AG08395 (cell line): ENCODE measurements at places on chromosomes 4 and X.

- peak; percentile 73 for DNase-seq
Observed at GRCh38 chrX:130916636-130917422, 13.8 kb upstream of the ENOX2 start.

DNA sequence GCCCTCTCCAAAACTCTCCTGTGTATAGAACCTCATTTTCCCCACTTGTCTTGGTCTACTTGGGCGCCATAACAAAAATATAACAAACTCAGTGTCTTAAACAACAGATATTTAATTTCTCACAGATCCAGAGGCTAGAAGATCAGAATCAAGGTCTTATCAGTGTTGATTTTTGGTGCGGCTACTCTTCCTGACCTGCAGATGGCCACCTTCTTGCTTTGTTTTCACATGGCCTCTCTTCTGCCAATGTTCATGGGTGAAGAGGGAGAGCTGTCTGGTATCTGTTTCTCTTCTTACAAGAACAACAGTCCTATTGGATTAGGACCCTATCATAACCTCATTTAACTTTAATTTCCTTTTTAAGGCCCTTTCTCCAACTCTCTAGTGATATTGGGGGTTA lies 177.3 kb downstream of the PABPC4L start:
- no peak for DNase-seq

GRCh38 chr4:54741202-54741601 lies 83.4 kb downstream of the KIT start:
- no peak for DNase-seq

DNA sequence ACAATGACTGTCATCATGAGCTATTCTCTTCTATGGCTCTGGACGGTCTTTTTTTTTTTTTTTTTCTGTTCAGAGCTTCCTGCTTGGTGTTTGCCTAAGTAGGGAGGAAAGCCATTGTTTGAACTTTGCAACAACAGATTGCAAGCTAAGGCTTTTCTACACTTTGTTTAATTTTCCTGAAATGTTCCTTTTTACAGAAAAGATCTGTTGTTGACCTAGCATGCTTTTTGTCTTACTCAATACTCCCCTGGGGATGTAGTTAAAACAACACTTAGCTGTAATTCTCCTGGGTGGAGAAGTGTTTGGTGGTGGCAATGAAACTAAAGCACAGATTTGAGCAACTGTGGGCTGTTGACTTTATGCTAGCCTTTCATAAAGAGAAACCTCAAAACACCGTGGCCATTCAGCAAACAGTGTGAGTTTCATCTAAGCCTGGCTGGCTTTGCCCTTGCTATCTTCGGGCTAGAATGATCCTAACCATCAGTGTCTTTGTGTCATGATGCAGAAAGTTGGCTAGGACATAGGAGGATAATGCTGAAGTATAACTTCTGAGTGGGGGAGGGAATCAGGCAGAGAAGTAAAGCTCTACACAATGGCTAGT lies 110.5 kb downstream of the ANXA3 start:
- DNase-seq, result peak; percentile 53

DNA sequence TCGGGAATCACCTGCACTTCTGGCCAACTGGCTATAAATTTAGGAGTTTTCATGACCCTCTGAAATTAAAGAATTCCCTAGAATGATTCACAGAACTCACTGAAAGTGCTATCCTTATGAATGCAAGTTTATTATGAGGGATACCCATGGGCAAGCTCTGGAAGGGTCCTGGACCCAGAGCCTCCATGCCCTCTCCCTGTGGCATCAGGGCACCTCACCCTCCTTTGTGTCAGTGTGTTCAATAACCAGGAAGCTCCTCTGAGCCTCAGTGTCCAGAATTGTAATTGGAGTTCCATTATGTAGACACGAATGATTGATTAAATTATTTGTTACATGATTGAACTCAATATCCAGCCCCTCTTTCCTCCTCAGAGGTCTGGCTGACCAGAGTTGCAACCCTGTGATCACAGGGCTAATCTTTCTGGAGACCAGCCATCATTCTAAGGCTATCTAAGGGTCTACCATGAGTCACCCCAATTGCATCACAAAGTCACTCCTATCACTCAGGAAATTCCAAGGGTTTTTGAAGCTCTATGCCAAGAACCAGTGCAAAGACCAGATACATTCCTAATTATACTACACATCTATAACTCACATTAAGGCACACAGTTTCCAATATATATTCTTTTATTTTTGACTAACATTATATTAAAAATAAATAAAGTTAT lies 8.9 kb downstream of the ANXA3 start:
- DNase-seq, result peak; percentile 56

- no peak for DNase-seq
Observed at GRCh38 chr4:123649250-123649644, 252.7 kb downstream of the SPRY1 start.

GRCh38 chr4:87057835-87058355 lies 123.1 kb downstream of the AFF1 start:
- no peak for DNase-seq

GRCh38 chr4:7647600-7648543 lies 213.1 kb upstream of the PSAPL1 start:
- DNase-seq, result peak; percentile 63

DNA sequence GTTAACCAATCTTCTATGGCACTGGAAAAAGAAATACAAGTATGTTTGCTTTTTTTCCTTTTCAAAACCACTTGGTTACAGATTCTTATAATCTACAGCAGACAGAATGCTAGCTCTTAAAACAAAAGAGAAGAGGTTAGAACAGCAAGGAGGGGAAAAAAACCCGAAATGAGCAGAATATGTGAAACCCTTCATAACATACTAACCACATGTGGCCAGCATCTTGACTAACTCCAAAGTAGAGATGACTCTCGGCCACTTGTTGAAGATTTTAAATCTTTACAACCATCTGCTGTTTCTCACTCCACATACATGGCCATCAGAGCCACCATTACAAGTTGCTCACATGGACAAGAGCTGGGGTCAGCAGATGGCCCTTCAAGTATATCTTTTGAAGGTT lies 100.3 kb downstream of the PAPSS1 start:
- peak; percentile 31 for DNase-seq

- DNase-seq, result peak; percentile 74
Observed at GRCh38 chr4:54840992-54841768, 183.4 kb downstream of the KIT start.

DNA sequence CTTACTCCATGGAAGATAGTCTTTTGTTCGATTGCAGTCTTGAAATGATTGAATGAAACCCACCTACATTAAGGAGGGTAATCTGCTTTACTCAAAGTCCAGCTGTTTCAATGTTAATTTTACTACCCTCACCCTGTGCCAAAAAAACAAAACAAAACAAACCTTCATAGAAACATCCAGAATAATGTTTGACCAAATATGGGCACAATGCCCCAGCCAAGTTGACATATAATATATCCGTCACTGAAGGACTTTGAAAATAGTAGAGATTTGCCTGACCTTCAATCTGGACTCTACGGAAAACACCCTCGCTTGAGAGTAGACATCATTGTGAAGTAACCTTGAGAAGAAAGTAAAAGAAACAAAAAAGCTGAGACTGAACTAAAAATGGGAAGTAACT lies 550.5 kb upstream of the SMIM31 start:
- no peak for DNase-seq

DNA sequence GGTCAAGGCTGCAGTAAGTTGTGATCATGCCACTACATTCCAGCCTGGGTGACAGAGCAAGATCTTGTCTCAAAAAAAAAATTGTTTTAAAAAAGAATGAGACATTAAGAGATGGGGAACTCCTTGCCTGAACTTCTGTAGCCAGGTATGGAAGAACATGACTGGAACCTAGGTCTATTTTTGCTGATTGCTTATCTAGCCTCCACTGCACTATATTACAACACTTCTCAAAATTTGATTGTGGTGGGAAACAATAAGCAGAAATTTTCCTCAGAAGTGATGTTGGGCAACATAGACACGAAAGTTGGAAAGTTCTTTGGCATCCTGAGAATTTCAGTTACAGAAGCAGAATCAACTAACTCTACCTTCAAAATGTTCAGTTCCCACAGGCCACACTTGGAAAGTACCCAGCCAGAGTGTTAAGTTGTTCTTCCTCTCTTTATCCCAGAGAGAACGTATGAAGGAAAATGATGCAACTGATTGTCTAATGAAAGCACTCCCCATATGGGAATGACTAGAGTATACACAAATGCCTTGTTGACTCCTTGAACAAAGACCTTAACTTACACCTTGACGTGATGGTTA lies 50.0 kb downstream of the LUZP4 start:
- DNase-seq, result no peak

- no peak for DNase-seq
Observed at GRCh38 chr4:139776235-139776634, 110.6 kb downstream of the MGST2 start.

- peak; percentile 52 for DNase-seq
Observed at GRCh38 chrX:45743081-45743533, 542.4 kb upstream of the DIPK2B start.

DNA sequence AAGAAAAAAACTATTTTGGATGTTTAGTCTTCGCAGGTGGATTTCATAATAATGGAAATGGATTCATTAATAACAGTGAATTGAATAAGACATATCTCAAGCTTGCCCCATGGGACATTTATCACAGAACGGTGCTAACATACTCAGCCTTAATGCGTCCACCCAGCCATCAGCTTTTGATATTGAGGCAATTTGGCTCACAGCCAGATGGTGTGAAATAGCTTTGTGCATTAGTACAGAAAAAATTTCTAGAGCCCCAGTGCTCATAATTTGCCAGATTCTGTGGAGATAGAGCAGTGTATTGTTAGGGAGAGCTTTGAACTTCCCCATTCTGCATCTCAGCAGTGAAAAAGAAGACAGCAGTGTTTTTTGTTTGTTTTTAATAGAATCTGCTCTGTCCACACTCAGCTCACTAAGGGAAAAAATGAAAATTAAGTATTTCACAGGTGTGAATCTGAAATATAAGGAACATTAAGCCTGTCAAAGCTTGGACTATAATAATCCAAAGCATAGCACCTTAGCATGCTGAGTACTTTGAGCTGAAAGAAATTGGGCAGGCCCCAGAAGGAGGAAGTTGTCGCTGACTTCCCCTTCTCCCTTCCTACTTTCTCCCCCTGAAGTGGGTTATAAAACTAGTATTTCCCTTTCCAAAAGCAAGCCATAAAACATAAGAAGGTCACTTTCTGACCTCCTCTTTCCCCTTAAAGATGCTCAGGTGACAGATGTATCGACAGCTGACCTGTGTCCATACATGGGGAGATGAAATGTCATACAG lies 295.8 kb downstream of the MAGEB5 start:
- DNase-seq, result no peak

DNA sequence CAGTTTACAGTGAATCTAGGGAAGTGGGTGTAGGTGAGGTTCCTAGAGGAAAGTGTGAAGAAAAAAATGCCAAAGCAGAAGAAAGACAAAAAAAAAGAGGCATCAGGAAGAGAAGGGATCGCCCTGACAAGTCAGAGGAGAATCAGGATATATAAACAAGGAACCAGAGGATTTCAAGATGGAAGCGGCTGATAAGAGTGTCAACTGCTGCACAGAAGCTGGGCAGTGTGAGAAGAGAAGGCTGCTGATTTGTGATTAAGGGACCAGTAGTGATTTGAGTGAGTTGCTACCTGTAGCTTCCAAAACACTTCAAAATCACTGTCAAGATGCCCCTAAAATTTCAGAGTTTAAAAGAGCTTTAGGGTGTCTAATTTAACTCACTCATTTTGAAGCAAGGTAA lies 258.2 kb downstream of the PPP3CA start:
- DNase-seq, result no peak

GRCh38 chrX:81120936-81121371 lies 80.8 kb downstream of the HMGN5 start:
- peak; percentile 37 for DNase-seq

- DNase-seq, result no peak
Observed at GRCh38 chr4:11367371-11367770, 61.3 kb downstream of the HS3ST1 start.

GRCh38 chr4:62087706-62088105 lies 887.6 kb downstream of the ADGRL3 start:
- no peak for DNase-seq

- peak; percentile 29 for DNase-seq
Observed at GRCh38 chrX:108122748-108123147, 31.2 kb downstream of the ATG4A start.

DNA sequence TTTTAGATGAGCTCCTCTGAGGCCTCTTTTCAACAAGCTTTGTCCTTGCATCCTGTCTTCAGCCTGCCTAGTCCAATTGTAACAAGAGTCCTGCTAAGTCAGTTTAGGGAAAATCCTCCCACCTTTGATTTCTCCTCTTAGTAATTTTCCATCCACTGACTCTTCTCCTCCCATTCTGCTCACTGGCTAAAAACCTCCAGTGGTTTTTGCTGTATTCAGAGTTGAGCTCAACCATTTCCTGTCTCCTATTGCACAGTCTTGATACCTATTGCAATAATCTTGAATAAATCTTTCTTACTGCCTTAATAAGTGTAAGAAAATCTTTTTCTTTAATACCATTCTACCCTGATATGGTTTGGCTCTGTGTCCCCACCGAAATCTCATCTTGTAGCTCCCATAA lies 117.8 kb upstream of the ENPP6 start:
- DNase-seq, result no peak

- DNase-seq, result peak; percentile 16
Observed at GRCh38 chrX:140712413-140713173, 3.0 kb downstream of the LINC00632 start.

DNA sequence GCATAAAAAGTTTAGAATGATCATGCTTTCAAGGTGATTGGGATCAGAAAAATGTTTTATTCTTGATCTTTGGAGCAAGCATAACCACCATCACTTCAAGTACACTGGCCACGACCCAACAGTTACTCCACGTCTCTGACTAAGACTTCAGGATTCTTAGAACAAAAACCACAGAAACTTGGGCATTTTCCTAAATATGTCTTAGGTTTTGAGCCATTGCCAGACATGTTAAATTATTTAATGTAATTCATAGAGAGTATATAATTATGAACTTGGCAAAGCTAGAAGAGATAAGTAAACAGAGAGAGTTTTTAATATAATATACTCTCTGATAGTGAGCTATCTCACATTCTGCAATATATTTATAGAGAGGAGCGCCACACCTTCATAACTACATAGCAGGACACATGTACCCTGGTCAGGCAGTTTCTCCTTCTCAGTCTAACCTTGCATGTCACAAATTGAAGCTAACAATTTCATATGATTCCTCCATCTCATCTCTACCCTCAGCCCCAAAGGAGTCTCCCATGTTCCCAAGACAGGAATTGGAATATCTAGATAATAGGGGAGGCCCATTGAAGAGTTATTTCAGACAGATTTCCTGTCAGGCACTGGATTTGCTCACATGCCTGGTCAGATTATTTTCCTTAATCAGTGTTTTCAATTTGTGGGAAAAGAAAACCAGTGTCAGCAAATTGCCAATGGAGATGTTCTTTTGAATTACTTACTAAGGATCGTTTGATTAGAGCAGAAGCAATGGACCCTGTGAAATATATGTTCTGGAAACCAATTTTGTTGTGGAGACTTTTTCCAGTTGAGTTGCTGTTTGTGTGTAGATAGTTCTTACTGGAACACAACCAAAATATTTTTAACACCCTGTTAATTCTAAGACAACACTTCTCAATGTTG lies 61.7 kb upstream of the GUCY1A1 start:
- DNase-seq, result peak; percentile 84

DNA sequence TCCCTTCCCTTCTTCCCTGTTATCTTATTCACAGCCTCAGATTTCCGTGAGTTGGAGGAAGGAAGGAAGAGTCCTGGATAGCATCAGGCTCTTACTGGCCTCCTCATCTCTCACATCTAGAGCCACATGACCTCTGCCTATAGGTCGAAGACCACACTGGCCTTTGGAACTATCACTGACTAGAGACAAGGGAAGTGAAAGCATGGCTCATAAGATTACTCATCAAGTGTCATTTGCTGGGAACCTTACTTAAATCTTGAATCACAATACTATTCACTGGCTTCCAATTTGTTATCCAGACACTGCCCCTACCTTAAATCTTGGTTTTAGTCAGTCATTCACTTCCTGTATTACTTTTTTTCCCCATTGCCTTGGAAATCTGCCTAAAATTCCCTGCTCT lies 61.6 kb upstream of the MTMR8 start:
- DNase-seq, result no peak
